CD4-positive, alpha-beta T cell treated with Interleukin-12 subunit alpha and Interleukin-12 subunit beta, for 1 hour (primary cell): ENCODE measurements at places on chromosomes 12 and 14.

DNA sequence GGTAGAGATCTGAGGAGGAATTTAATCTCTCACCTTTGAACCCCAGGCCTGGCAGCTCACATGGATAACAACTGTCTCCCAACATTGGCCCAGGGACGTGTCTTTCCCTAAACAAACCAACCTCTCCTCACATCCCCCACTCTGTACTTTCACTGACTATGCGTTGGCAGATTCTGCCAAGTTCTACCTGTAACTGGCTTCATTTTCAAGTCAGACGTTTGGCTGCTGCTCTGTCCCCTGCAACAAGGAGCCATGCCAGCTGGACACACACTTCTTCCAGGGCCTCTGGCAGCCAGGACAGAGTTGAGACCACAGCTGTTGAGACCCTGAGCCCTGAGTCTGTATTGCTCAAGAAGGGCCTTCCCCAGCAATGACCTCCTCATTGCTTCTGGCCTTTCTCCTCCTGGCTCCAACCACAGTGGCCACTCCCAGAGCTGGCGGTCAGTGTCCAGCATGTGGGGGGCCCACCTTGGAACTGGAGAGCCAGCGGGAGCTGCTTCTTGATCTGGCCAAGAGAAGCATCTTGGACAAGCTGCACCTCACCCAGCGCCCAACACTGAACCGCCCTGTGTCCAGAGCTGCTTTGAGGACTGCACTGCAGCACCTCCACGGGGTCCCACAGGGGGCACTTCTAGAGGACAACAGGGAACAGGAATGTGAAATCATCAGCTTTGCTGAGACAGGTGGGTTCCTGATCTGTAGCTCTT, at the start of gene INHBC:
Gene INHBC (plus strand): TSS at position 268 of the 707 bp plus-strand sequence. CDS start 103 bp downstream, at position 371.
- no peak for DNase-seq

- no peak for DNase-seq
Observed at GRCh38 chr14:105855246-105855892, 329.0 kb downstream of the TMEM121 start.

DNA sequence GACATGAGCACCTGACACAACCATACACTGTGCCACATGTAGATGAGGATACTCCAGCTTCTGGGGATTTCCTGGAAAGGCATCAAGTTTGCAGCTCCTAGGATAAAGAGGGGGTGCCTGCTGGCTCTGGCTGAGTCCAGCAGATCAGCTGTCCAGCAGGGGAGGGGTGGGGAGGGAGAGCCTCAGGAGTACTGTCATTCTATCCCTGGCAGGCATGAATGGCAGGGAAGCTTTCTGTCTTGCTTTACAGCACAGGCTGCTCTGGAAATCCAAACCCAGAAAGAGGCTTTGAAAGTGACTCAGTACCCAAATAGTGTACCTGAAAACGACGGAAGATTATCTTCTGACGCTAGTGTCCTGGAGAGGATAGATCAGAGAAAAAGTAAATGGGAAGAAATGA, 32.2 kb downstream of the SLC8A3 start:
- DNase-seq = no peak

GRCh38 chr14:98181241-98181640, 1090.8 kb downstream of the BCL11B start:
- DNase-seq = no peak

- no peak for DNase-seq
Observed at GRCh38 chr14:80618751-80619329, 322.7 kb downstream of the CEP128 start.

DNA sequence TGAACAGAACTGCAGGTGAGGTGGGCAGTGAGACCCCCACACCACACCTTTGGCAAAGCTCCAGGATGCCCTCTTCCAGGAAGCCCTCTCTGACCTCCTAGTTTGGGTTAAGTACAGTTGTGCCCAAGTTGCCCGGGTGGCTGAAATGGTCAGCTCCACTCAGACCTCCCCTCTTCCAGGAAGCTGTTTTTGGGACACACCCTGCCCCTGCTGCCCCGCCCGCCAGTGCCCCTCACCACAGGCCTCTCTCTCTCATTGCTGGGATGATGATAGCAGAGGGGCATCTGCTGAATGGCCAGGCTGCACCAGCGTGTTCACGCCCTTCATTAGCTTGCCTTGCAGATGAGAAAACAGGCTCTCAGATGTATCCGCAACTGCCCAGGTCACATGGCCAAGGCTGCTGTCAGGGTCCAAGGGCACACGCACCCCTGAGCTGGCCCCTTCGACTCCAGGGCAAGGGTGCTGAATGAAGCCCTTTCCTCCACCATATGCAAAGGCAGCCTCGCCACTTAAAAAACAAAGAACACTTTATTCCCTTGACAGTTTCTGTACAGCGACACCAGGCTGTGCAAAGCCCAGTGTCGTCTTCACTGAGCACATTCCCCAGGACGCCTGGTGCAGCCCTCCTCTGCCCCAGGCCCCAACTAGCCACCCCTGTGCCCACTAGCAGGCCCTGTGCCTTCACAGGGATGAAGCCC, 15.5 kb downstream of the SLC25A29 start:
- DNase-seq = no peak

GRCh38 chr12:31230004-31230403, 95.9 kb downstream of the SINHCAF start:
- DNase-seq = no peak

- DNase-seq = no peak
Observed at GRCh38 chr14:32724867-32725471, 213.7 kb upstream of the NPAS3 start.

DNA sequence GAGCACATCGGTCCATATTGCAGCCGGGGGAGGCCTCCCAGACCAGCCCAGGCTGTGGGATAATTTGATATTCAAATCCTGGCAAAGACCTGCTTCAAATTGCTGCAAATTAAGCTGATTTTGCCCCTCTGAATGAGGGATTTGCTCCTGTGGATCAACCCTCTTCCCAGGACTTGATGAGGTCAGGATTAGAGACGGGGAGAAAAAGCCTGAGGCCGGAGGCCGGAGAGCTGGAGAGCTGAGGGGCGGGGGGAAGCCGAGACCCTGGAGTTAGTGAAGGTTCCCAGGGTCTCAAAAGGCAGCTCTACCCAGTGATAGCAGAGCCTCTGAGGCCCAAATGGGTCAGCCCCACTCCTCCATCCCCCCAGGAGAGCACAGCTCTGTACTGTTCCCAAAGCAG, 17.5 kb upstream of the VSX2 start:
- no peak for DNase-seq
